ENCODE measurements at places on chromosomes 5 and 9. TPM values are rescaled to one million over a fixed set of nuclear protein-coding genes. Genes with fewer than 3 reads are reported as not detected.

Gene SURF1
- polyA plus RNA-seq: 76.5 TPM

Gene C6
- 16.2 TPM for polyA plus RNA-seq

Gene PLCXD3
- 0.58 TPM for polyA plus RNA-seq

Gene INSYN2B
- polyA plus RNA-seq: not detected

DNA sequence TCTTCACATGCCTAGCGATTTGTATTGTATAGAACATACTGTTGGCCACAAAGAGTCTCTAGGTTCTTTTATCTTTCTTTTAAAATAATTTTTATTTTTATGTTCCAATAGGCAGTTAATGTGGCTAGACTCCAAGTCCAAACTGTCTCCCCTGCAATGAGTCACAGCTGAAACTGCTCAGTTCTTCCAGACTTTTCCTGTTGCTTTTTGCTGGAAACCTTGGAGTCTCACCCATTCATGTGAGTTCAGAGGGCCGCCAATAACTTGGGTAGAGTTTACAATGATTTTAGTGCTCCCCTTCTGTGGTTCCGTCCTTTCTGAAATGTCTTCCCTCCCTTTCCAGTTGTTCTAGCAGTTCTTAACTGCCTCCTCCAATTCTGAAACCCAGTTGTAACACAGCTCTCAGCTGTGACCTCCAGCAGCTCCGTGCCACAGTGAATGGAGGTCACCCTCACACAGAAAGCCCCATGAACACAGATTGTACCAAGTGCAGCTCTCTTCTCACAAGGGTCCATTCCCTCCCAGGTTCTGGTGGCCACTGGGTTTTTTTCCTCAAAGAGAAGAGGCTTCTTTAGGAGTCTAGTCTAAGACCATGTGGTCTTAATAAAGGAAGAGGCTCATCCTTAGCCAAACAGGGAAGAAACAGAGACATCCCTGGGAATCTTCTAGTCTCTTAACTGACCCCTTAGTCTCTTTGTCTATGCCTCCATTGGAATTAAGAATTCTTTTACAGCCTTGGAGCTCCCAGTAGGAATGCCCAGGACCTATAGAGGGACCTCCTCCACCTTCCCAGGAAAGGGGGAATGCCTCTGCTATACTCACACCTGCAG is 198.5 kb downstream of the SPOCK1 start:
- DNase-seq: no peak

Measured in hepatocyte (in vitro differentiated cells).